ENCODE measurements at places on chromosomes 13 and 19. TPM values are rescaled to one million over a fixed set of nuclear protein-coding genes. Genes with fewer than 3 reads are reported as not detected.

ZNF677 gene
- total RNA-seq: not detected

SIN3B gene
- 22.7 TPM for total RNA-seq

FFAR3 gene
- total RNA-seq: not detected

TJP3 gene
- total RNA-seq: 0.73 TPM

CPAMD8 gene
- total RNA-seq: not detected

NRTN gene
- 0.58 TPM for total RNA-seq

TMEM150B gene
- total RNA-seq: not detected

RASAL3 gene
- not detected for total RNA-seq

KRI1 gene
- total RNA-seq: 17.0 TPM

LILRA1 gene
- not detected for total RNA-seq

ZNF562 gene
- 7.6 TPM for total RNA-seq

MEX3D gene
- total RNA-seq: 8.4 TPM

GRK1 gene
- total RNA-seq: not detected

CCDC8 gene
- not detected for total RNA-seq

CFD gene
- total RNA-seq: 23.6 TPM

ADGRL1 gene
- total RNA-seq: 2.6 TPM

ADGRE2 gene
- total RNA-seq: 1.0 TPM

CERS1 gene
- 5.1 TPM for total RNA-seq

KIR2DL1 gene
- not detected for total RNA-seq

ECSIT gene
- 34.7 TPM for total RNA-seq

F10 gene
- total RNA-seq: not detected

HSPBP1 gene
- 147 TPM for total RNA-seq

CABP5 gene
- total RNA-seq: not detected

KCNK6 gene
- total RNA-seq: 4.3 TPM

STX10 gene
- total RNA-seq: 63.2 TPM

FFAR2 gene
- not detected for total RNA-seq

RFX1 gene
- total RNA-seq: 6.5 TPM

GPR108 gene
- 25.8 TPM for total RNA-seq

ZNF578 gene
- not detected for total RNA-seq

Data from A549 treated with RU486 at 1 μM for 4 hours (cell line).